ENCODE measurements at places on chromosomes 5 and 9. TPM values are rescaled to one million over a fixed set of nuclear protein-coding genes. Genes with fewer than 3 reads are reported as not detected.

DNA sequence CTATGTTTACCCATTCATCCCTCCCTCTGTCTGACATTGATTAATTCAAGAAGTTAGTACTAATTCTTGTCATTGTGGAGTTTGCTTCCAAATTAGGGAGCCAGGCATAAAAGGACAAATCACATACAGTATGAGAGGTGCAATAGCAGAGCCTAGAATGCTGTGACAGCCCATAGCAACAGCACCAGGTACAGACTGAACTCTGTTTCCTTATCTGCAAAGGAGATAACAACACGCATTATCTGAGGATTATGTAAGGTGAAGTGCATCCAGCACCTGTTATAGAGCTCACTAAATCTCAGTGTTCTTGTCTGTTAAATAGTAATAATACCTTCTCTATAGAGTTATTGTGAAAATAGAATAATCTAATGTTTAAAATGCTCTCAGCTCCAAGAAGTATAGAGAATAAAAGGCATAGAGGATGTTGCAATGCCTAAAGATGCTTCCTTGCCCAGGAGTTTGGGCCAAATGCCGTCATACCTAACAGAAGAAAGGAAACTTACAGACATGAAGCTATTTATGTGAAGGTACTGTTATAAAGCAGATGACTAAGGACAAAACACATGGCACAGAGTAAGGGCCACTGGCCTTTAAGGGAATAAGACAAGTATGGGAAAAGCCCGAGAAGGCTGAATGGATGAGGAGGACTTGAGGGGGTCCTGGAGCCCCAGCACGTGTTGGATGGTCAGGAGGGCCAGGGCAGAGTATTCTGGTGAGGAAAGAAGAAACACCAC is 214.5 kb downstream of the ATP10B start:
- no peak for DNase-seq

- DNase-seq = no peak
Observed at GRCh38 chr5:44881266-44881665, 72.5 kb downstream of the MRPS30 start.

DNA sequence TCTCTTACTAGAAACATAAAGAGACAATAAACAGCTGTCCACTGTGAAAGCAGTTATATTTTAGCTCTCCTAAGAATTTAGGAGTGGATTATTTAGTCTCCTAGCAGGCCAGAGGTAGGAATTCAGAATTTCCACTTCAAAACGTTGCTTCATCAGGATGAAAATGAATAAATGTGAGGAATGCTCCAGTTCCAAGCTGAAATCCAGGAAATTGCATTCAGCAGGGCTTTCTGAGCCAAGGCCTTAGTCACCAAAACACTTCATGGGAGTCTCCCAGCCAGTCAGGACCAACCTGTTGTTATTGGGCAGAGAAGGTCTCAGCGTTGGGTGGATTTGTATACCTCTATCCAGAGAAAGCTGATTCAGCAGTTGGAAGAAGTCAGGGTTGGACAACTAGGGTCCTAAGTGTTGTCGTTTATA is 1040.3 kb downstream of the TLE1 start:
- DNase-seq = peak; percentile 32

DNA sequence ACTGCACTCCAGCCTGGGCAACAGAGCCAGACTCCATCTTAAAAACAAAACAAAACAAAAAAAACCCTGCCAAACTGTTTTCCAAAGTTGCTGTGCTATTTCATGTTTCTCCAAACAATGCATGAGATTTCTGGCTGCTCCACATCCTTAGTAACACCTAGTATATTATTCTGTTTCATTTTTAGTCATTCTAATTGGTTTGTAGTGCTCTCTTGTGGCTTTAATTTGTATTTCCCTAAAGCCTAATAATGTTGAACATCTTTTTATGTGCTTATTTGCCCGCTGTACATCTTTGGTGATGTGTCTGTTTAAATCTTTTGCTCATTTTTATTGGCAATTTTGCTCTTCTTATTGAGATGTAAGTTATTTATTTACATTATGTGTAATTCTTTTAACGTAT is 18.4 kb upstream of the TTC1 start:
- DNase-seq = no peak

- DNase-seq = peak; percentile 40
Observed at GRCh38 chr5:756171-756570, 28.4 kb downstream of the ZDHHC11B start.

DNA sequence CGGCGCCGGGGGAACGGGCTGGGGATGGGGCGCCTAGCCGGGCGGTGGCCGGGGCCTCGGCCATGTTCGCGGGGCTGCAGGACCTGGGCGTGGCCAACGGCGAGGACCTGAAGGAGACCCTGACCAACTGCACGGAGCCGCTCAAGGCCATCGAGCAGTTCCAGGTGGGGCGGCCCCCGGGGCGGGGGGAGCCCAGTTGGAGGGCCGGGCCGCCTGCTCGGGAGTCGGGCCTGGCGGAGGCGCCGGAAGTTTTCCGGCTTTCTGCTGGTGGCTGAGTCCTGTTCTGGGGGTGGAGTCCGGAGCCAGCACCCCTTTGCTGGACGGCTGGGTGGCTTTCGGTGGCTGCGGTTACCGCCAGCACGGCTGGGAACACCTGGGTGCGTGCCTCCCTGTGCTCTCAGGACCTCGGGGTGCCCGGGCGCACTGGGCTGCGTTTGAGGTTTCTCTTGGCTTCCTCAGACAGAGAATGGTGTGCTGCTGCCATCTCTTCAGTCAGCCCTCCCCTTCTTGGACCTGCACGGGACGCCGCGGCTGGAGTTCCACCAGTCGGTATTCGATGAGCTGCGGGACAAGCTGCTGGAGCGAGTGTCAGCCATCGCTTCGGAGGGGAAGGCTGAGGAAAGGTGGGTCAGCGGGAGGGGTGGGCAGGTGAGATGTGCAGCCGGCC is 454 bp downstream of the NELFB start:
- peak; percentile 60 for DNase-seq

GRCh38 chr9:70390933-70391341 is 23.5 kb downstream of the KLF9 start:
- no peak for DNase-seq

DNA sequence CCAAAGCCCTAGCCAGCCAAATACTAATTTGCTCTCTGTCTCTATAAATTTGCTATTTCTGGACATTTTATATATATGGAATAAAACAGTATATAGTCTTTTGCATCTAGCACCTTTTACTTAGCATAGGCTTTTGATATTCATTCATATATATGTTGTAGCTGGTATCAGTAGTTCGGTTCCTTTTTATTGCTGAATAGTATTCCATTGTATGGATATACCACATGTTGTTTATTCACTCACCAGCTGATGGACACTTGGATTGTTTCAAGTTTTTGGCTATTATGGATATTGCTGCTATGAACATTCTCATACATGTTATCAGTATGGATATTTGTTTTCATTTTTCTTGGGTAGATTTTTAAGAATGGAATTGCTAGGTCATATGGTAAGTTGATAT is 23.8 kb upstream of the KIAA1958 start:
- DNase-seq = no peak

DNA sequence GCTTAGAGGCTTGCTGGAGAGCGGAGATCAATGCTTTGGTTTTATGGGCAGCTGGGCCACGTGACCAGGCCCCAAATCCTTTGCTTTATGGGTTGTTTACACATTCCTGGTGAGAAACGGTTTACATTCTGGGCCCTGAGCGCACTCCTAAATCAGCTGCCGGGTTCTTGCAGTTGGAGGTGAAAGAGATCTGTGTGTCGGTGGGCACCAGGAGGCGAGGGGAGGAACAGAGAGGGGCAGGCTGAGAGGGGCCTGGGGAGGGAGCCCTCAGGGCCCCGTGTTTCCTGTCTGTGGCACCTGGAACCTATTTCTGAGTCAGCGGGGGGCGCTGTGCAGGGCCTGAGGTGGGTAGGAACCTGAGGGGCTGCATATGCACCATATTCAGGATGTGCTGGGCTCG is 63.5 kb upstream of the HAND1 start:
- no peak for DNase-seq

DNA sequence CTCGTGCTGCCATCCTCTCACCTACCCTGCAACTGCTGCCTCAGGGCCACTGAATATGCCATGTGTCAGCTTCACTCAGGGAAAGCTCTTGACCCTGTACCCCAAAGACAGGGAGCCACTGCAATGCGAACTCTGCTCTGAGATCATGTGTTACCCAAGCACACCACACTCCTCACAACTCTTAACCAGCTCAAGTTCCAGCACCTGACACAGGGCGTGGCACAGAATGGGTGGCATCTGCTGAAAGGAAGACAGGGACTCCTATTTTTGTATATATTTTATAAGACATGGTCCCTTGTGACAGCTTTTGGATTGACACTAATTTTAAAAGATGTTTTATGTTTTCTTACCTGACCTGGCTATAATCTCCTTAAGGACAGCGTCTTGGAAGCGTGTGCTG is 10.7 kb downstream of the PHYKPL start:
- DNase-seq = peak; percentile 48

GRCh38 chr5:72015103-72015548 is 92.1 kb upstream of the MAP1B start:
- no peak for DNase-seq

DNA sequence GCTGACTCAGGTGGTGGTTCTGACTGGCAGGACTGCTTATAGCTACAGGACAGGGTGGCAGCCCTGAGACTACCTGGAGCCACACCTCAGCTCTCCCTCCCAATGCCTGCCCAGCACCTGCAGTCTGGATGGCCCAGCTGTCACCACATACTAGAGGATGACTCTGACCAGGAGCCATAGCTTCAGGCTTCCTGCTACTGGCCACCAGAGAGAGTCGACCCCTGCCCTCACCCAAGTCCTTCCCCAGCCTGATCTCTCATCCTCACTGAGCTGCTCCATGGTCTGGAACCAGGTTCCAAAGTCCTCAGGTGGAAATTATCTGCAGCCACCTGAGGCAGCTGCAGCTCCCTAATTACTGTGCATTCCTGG is 25.6 kb upstream of the TDRD7 start:
- no peak for DNase-seq

DNA sequence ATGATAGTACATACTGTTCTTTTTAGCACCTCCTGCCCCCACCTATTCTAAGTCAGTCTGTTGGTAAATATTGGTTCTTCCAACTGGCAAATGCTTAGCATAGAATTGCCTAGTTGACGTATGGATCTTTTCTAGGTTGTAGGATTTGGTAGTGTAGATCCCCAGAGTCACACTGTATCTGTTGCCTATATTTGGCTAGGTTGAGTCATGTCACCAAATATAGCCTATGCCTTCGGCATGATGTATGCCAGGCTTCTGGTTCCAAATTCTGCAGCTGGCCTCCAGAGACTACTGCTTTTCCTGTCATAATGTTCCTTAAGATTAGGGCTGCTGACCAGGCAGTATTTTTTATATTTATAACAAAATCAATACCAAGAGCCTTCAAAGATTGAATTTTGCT is 38.2 kb downstream of the CPEB4 start:
- DNase-seq = no peak

DNA sequence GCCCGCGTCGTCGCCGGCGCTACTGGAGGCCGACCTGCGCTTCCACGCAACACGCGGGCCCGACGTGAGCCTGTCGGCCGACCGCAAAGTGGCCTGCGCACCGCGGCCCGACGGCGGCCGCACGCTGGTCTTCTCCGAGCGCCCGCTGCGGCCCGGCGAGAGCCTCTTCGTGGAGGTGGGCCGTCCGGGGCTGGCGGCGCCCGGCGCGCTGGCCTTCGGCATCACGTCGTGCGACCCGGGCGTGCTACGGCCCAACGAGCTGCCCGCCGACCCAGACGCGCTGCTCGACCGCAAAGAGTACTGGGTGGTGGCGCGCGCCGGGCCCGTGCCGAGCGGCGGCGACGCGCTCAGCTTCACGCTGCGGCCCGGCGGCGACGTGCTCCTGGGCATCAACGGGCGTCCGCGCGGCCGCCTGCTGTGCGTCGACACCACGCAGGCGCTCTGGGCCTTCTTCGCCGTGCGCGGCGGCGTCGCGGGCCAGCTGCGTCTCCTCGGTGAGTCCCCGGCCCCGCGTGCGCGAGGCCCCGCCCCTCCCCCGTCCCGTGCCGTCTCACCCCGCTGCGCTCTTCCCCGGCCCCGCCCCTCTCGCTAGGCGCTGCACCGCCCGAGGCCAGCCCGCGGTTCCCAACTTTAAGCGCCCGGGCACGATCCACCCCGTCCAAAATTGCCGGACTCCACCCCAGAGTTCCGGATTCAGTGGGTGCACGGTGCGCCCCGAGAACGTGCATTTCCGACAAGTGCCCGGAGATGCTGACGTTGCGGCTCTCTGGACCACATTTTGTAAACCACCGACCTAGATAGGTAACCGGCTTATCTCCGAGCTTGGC is 42.8 kb downstream of the NEURL1B start:
- no peak for DNase-seq

DNA sequence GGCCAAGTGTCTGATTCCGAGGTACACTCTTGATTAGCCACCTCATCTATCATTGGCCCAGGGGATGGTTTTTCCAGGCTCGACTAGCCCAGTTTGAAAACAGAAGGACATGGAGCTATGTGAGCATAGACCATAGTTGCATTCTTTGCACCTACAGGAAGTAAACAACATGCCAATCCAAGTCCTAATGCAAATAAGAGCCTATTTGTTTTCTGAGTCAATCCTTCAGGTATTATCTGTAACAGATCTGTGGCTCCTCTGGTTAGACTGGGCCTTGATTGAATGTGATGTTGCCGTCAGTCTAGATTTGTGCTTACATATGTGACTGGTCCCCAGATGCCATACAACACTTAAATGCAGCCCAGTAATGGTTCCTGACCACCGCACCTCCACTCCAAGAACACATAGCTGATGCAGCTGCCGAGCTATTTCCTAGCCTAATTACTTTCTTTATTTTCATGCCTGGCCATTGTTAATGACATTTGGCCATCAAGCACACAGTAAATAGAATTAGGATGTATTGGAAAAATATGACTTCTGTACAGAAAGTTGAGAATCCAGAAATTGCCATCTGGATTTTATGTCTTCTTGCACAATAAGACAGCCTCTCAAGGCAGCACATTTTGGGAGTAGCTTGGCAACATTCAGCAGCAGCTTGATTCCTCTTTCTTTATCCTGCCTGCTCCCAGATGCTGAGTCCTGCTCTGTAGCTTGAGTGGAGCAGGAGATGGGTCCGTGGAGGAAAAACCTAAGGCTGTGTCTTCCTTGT is 29.5 kb upstream of the ARHGAP26 start:
- DNase-seq = no peak

- no peak for DNase-seq
Observed at GRCh38 chr9:27939186-27939585, 365.9 kb upstream of the C9orf72 start.

GRCh38 chr5:53364061-53364460 is 116.4 kb upstream of the FST start:
- no peak for DNase-seq

GRCh38 chr5:145917288-145917687 is 19.1 kb upstream of the SH3RF2 start:
- DNase-seq = no peak

DNA sequence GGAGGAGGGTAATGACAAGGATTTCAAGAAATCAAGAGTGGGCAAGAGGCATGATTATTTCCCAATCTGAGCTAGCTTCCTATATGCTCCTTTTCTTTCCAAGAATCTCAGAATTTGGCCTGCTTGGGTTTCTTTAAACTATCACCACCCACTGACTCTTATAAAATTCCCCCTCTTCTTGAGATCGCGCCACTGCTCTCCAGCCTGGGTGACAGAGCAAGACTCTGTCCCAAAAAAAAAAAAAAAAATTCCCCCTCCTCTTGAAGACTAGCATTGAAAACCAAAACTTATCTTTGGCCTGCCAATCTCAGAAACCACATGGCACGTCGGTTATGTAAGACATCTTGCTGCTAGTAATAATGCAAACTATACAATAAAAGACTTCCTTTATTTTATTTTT is 3.4 kb upstream of the DMXL1 start:
- no peak for DNase-seq

GRCh38 chr5:88925692-88926490 is 42.9 kb upstream of the MEF2C start:
- DNase-seq = no peak

CD274 gene
- 3.3 TPM for polyA plus RNA-seq

NME5 gene
- polyA plus RNA-seq = 0.92 TPM

AJM1 gene
- polyA plus RNA-seq = 1.7 TPM

TMC1 gene
- polyA plus RNA-seq = 0.08 TPM

SH3PXD2B gene
- 0.58 TPM for polyA plus RNA-seq

FOXD1 gene
- 0.17 TPM for polyA plus RNA-seq
